Hepatocyte (in vitro differentiated cells): ENCODE measurements at places on chromosomes 16 and 17. TPM values are rescaled to one million over a fixed set of nuclear protein-coding genes. Genes with fewer than 3 reads are reported as not detected.

Gene PIGQ
- 26.7 and 30.0 TPM in 2 replicates for total RNA-seq

Gene KRT27
- not detected in 2 replicates for total RNA-seq

Gene SNX20
- total RNA-seq: not detected in 2 replicates

- H3K27ac ChIP-seq: no peak overlapping the region
- peak overlapping the region; percentile 32 for H3K4me3 ChIP-seq
- peak; percentile 28 for DNase-seq
- H3K4me1 ChIP-seq: peaks cover 22% of the 10 kb centered on the region
Measured at GRCh38 chr17:49994085-49995054, 654 bp downstream of the DLX3 start.

DNA sequence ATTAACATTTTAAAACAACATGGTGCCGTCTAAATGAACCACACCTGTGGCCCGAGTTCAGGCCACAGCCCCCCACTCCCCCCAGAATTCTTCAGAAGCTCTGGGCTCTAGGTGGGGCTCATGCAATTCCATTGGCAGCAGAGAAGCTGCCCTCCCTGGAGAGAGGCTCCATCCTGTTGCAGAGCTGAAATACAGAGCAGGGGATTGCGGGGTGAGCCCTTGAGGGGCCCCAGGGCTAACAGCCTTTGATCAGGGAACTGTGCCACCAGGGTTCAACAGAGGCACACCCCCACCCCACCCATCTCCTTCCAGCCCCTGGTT lies 69.3 kb downstream of the ABR start:
- no peak for DNase-seq
- H3K4me1 ChIP-seq: peaks cover 37% of the 10 kb centered on the region
- no peaks in the 10 kb centered on the region for H3K27me3 ChIP-seq
- H3K27ac ChIP-seq: peak overlapping the region; percentile 95

DNA sequence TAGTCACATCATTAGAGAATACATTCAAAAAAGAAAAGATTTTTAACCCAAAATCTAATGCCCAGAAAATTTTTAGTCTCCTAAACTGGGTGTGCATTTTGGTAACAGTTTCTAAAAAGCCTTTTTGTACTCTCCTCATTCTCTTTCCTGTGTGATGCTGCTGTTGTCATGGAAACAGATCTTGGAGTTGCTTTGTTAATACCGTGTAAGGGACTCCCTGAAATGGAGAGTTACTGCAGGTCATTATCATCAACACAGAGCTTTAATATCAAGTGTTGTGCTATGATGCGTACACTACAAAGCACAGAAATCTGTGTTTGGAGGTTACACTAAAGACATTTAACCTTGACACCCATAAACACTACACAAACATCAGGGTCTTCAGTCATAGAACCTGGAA lies 216.3 kb downstream of the PRKCA start:
- no peaks in the 10 kb centered on the region for H3K27me3 ChIP-seq
- peaks cover 16% of the 10 kb centered on the region for H3K4me1 ChIP-seq
- H3K27ac ChIP-seq: no peak overlapping the region
- no peak overlapping the region for H3K4me3 ChIP-seq
- no peak for DNase-seq
